ENCODE measurements at places on chromosomes 13 and 19. TPM values are rescaled to one million over a fixed set of nuclear protein-coding genes. Genes with fewer than 3 reads are reported as not detected.
A peak's percentile ranks its signal among the peaks of the same experiment; 100 is the strongest.

DNA sequence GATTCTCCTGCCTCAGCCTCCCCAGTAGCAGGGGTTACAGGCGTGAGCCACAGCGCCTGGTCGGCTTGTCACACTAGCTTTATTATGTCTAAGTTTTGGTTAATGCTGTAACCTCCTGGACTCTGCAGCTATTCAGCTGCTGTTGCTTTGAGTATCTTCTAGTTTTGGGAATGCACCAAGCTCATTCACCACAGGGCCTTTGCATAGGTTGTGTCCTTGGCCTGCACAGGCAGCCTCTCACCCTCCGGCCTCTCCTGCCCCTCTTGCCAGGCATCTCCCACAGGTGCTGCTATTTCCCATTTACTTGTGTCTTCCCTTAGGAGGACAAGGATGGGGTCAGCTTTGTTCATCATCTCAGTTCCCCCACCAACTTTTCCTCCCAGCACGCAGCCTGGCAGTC lies 2.4 kb upstream of the CCDC9 start:
- no peak for DNase-seq

The PIK3R2 gene
- total RNA-seq, result 58.8 TPM

The KLC3 gene
- total RNA-seq, result 4.8 TPM

DNA sequence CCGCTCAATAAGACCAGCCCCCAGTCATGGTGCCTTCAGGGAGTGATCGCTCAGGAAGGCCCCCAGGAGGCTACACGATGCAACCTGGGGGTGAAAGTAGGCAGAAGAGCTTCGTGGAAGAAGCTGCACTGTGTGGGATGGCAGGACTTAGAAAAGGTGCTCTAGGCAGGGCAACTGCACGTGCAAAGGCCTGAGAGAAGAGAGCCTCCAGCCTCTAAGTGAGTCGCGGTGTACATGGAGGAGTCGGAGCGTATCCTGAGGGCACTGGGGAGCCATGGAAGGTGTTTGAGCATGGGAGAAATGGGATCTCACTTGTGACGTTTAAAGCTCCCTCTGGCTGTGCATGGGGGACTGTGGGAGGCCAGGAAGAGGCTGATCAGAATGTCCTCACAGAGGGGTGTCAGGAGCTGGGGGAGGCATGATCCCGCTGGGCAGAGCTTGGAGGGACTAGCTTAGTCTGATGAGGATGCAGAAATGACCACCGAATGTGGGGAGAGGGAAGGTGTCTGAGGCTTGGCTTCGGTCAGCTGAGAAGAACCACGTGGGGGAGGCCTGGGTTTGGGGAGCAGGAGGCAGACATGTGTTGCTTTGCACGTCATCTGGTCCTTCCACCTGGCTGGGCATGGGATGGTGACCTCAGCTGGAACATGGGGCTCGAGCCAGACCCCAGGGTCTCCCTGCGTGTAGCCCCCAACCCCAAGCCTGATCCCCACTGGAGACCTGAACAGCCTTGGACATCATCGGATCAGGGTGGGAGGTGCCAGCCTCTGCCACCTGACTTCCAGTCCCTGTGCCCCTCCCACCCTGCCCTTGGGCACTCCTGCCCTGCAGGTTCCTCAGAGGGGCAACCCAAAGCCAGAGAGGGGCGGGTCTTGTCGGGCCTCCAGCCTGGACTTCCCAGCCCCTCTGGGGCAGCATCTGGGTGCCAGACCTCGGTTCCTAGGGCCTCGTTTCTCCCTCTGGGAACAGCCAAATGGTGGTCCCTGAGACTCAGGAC lies 1.1 kb downstream of the APC2 start:
- peak; percentile 44 for DNase-seq

The ZNF418 gene
- total RNA-seq, result 23.8 TPM
